GM23338 (cell line): ENCODE measurements at places on chromosomes 4 and X. TPM values are rescaled to one million over a fixed set of nuclear protein-coding genes. Genes with fewer than 3 reads are reported as not detected.

ADGRL3 gene
- total RNA-seq: 15.2 and 16.5 TPM in 2 replicates

GRCh38 chrX:17098516-17099247 lies 152.2 kb downstream of the REPS2 start:
- no peak for DNase-seq

DNA sequence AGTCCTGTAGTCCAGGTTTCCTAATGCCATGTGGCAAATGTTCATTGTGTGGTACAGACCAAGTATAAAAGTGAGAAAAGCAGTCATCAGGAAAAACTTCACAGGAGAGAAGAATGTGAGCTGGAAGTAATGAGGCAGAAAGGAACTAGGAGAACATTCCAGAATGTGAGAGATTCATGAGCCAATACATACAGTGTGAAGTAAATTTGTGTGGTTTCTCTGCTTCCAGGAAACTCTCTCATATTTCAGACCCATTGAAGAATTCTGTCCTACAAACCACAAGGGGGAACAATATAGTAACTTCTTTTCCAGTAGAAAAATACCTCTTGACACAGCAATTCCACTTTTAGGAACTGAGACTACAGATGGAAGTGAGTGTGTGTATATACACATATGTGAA lies 136.5 kb downstream of the RNF150 start:
- DNase-seq: no peak

DNA sequence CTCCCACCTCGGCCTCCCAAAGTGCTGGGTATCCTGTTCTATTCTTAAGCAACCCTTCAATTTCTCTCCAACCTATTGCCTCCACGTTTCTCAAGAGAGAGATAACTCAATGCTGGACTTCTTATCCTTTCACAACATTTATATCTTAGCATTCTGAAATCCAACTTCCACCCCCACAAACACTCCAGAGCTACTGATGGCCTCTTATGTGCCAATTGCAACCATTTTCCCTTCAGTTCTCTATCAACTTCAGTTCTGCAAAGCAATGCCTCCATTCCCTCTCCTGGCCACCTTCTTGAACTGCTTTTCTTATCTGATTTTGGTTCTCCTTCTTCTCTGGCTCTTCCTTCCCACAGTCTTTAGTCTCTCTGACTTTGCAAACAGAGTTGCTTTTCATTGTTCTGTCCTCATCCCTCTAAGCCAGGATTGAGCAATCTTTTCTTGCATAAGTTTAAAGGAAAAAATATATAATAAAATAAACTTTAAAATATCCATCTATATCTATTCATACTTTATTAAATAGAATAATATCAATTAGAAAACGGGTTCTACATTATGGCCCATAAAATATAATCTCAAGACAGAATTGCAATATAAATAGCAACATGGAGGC lies 3.6 kb upstream of the STBD1 start:
- DNase-seq: no peak

DNA sequence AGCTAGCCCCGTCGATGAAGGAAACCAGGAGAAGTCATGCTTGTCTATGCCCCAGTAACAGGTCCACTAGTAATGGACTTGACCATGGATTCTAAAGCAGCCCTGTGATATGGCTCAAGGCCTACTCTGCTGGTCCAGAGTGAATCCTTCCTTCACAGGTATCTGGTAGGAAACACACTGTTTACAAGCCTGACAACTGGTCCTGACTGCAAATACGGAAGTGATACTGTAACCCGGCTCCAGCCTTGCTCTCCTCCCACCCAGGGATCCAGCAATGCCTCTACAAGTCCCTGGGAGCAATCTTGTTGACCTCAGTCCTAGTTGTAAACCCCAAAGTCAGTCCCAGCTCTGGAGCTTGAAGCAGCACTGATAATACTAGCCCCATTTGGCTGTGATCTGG lies 239.2 kb upstream of the GRID2 start:
- DNase-seq: no peak

PCGF3 gene
- total RNA-seq: 49.0 and 53.8 TPM in 2 replicates

OCIAD2 gene
- 36.8 and 40.6 TPM in 2 replicates for total RNA-seq

IL13RA2 gene
- not detected in 2 replicates for total RNA-seq

FANCB gene
- total RNA-seq: 8.8 and 16.8 TPM in 2 replicates

GRCh38 chrX:13689741-13690211 lies 848 bp downstream of the RAB9A start:
- peak; percentile 19 for DNase-seq

- DNase-seq: no peak
Observed at GRCh38 chr4:8582436-8582835, 2.2 kb downstream of the GPR78 start.

FRG2 gene
- not detected in 2 replicates for total RNA-seq

C4orf51 gene
- not detected in 2 replicates for total RNA-seq

GRCh38 chr4:2259541-2260343 lies 2.2 kb downstream of the MXD4 start:
- DNase-seq: no peak
